ENCODE measurements at places on chromosomes 2 and 18. TPM values are rescaled to one million over a fixed set of nuclear protein-coding genes. Genes with fewer than 3 reads are reported as not detected.

DNA sequence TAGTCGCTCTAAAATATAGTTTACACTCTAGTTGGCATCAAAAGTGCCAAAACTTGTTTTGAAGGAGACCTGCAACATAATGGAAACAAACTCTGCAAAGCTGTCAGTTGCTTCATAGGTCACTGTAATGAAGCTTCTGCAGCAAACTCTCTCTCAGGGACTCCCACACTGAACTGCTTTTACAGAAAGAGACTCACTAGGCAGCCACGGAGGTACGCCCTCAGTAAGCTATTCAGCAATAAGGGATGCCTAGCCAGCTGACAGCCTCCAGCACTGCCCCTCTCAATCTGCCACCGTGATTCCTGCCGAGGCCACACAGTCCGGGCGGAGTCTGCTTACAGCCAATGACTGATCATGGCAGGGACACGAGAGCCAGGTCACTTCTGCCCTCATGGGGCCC, 51.1 kb downstream of the COLEC12 start:
- DNase-seq = no peak

DNA sequence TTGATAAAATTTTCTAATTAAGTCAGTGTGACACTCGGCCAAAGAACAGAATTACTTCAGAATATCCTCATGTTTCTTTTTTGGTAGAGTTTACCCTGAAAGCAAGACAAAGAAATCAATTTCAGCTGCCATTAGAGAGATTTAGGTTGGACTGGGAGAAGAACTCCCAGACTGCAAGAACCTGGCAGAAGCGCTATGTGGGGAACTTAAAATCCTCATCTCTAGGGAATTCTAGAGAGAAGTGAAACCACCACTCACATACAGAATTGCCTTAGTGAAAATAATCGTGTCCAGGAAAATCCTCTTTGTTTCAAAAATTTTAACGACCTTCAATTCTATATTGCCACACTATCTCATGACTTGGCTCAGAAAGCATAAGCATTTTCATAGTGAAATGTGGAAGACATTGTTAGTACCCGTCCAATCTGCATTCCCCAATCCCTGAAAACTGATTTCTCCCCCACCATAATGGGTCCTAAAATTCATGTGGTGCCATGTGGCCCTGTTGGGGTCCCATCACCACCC, 297.3 kb upstream of the MEIS1 start:
- DNase-seq = no peak

DNA sequence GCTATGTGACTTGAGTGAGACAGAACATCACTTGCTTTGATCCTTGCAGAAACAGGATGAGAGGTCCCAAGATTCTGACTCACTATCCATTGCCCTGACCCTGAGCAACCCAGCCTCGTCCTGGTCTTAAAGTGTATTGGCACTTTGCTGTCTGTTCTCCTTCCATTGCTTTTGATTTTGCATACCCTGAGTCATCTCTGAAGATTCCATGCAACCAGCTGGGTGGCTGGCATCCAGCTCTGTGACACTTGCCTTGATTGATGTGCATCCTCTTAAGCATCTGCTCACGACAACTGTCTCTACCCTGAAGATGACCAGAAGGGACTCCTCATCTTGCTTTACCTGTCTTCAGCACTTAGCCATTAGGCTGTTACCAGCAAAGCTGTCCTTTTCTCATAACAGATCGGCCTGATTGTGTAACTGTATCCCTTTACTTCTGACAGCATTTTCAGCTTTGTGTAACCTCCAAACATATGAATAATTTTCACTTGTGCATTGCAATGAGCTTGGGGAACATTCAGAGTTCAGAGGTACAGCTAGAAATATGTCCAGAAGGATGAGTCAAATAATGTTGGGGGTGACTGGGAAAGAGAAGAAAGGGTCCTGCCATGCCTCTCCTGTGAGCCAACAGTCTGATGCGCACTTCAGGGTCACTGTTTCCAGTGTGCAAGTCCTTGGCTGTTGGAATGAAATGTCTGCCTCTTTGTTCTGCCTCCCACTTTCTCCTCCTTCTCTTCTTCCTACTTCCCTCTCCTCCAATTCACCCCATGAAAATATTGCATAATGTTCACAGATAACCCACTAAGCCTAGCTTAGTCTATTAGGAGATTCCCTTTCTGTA, 249.7 kb upstream of the OSR1 start:
- DNase-seq = no peak

- DNase-seq = no peak
These were observed 190.1 kb downstream of the CDCA7 start for GRCh38 chr2:173544641-173545363.

- DNase-seq = no peak
These were observed 95.9 kb upstream of the SCG2 start for GRCh38 chr2:223697892-223698645.

ZSWIM2 gene
- total RNA-seq = not detected
